ENCODE measurements at places on chromosomes 13 and 19.

GRCh38 chr13:27309967-27310598, 39.5 kb downstream of the RASL11A start:
- DNase-seq = no peak

- DNase-seq = no peak
These were observed 816.9 kb upstream of the SLC10A2 start for GRCh38 chr13:103883164-103883563.

DNA sequence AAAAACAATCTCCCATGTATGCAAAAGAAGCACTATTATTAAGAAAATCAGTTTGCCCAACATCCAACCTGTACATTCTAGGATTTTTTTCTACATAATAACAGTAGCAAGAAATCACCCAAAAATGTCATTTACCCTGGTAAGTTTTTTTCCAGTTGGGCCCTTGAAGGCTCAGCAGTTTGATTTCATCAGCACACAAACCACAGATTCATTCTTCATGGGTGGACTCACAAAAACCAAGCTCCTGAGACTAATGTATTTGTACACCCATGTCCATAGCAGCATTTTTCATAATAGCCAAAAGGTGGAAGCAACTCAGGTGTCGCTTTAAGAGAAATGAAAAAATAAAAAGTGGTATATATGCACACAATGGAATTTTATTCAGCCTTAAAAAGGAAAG, 210.1 kb downstream of the TBC1D4 start:
- no peak for DNase-seq

DNA sequence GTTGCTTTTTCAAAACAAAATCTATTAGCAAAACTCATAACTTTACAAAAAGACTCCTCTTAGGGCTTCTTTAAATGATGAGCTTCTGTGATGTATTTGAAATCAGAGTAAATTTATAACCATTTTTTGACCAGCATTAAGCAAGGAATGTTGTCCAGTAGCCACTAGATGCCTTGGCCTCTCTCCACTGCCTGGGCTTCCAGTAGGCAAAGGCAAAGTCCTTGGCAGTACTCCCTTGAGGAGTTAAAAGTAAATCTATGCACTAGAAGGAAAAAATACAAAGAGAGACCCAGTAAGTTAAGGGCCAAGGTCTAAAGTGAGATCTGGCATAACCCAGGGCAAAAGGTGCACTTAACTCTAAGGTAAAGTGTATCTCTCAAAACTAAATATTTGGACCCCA, 9.5 kb downstream of the SERPINE3 start:
- no peak for DNase-seq

GRCh38 chr19:49357186-49357585, 5.0 kb downstream of the TEAD2 start:
- DNase-seq = no peak

DNA sequence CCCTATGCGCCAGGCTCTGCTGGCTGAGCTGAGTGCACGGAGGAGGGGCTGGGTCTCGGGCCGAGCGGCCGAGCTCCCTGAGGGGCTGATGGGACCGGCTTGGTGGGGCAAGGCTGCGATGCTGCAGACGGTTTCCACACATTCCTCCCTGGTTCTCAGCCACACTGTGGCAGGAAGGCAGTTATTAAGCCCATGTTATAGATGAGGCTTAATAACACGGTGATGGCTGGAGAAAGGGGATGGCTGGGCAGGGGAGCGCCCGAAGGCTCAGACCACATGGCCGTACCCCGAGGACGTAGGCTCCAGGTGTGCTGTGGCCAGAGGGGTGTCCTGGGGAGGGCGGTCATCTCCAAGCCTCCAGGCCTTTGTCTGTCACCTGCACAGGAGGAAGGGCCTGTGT, 58.6 kb downstream of the MCF2L start:
- DNase-seq = no peak
